Fibroblast of skin of abdomen (primary cell): ENCODE measurements at places on chromosomes 4 and X.

GRCh38 chrX:92224406-92224805 is 445.2 kb downstream of the PCDH11X start:
- DNase-seq, result no peak

DNA sequence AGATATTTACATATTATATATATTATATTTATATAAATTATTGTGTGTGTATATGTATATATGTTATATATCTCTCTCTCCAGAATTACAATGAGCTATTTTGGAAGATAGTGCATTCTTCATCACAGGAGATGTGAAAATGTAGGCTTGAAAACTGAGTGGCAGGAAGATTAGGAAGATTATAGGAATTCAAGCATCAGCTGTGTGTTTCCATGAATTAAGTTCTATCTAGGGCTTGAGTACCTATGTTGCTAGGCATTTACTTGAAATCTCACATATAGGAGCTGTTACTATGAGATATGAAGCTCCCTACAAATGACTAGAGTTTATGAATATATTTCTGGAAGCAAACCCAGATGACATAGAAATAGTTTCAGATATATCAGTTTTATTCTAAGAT is 328.7 kb downstream of the EPHA5 start:
- DNase-seq, result no peak

GRCh38 chr4:181952478-181952877 is 290.7 kb upstream of the TENM3 start:
- peak; percentile 98 for DNase-seq

DNA sequence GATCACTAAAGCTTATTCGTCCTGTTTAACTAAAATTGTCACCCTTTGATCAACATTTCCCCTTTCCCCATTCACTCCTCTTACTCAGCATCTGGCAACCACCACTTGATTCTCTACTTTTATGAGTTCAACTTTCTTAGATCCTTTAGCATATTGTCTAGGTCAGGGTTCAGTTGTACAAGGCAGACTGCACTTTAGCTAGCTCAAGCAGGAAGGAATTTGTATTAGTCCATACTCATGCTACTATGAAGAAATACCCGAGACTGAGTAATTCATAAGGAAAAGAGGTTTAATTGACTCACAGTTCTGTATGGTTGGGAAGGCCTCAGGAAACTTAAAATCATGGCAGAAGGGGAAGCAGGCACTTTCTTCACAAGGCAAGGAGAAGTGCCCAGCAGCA is 44.3 kb downstream of the TASL start:
- DNase-seq, result peak; percentile 5

DNA sequence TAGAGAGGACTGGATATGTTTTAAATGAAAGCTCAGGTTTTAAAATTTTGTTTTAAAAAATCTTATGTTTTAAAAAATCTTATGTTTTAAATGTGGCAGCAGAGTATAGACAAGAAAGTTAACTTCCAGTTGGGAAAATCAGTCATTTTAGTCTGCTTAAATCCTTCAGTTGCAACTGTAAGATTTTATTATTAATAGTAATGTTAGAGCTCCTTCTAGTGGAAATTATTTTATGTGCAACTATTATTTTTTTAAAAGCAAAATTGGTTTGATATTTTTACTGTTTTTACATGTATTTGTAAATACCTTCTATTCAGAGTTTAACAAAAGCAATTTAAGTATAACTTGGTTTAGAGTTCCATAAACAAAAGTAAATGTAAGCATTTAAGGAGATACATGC is 8.5 kb upstream of the NUDT6 start:
- no peak for DNase-seq

GRCh38 chr4:12120968-12121367 is 692.3 kb upstream of the HS3ST1 start:
- DNase-seq, result no peak
